ENCODE measurements at places on chromosomes 3 and 15.

- DNase-seq = no peak
These were observed 66.6 kb downstream of the NUP210 start for GRCh38 chr3:13353506-13353905.

- DNase-seq = no peak
These were observed 275.0 kb downstream of the XXYLT1 start for GRCh38 chr3:194995922-194996321.

GRCh38 chr15:47756872-47757271 is 39.6 kb downstream of the SEMA6D start:
- DNase-seq = no peak

- DNase-seq = no peak
These were observed 194.7 kb downstream of the ADAMTS9 start for GRCh38 chr3:64493149-64493548.

DNA sequence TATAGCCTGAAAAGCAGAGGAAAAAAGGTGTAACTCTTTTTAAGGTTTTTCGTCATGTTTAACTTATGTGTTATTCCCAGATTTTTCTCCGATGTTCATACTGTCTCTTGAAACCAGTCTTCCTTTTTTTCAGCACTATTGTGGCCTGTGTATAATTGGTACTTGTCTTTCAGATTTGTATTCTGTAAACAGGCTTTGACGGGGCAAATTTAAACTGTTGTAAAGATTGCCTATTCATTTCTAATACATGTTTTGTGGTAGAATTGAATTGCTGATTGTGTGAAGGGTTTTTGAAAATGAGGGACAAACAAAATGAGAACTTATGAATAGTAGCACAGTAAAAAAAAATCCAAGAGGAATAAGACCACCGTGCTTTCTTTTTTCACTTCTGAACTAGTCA is 33.6 kb downstream of the AKAP13 start:
- DNase-seq = no peak

DNA sequence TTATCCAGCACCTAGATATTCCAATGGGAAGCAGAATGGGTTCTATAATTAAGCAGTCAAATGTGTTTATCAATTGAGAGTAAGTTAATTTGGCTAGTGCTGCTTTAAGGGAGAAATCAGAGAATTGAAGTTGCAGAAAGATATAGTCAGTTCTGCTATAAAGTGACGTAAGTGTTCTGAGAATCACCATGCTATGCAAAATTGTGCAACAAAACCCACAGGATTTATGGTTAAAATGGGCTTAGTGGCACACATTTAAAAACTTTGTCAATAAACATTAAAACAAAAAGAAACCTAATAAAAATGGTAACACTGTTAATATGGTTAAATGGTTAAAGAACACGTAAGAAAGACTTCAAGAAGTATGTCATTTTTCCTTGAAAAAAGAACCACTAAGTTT is 74.5 kb downstream of the TMEM108 start:
- DNase-seq = no peak

DNA sequence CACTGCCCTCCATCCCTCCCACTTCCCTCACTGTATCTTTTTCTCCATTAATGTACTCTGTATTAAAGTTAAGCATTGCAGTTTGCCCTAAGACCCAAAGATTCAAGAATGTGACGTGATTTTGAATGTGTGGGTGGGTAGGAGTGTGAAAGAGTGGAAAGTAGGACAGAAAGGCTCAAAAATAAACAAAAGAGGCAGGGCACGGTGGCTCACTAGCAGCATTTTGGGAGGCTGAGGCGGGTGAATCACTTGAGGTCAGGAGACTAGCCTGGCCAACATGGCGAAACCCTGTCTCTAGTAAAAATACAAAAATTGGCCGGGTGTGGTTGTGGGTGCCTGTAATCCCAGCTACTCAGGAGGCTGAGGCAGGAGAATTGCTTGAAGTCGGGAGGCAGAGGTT is 18.4 kb downstream of the TFRC start:
- no peak for DNase-seq

DNA sequence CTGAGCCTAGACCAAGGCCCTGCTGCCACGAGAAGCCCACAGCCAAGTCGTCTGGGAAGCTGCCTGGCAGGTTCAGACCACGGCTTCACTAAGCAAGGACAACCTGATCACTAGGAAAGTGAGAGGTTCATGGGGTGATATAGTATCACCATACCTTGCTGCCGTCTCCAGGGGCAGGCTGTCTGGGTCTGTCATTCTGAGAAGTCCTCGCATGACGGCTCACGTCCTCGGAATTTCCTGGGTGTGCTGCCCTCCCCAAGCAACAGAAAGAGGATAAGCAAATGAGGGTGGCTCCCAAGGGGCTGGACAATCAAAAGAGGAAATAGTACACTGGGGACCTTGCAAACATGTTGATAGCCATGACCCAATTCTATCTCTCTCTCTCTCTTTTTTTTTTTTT is 207.4 kb upstream of the IGF1R start:
- DNase-seq = no peak

GRCh38 chr3:99634881-99635280 is 3.5 kb upstream of the COL8A1 start:
- DNase-seq = no peak

DNA sequence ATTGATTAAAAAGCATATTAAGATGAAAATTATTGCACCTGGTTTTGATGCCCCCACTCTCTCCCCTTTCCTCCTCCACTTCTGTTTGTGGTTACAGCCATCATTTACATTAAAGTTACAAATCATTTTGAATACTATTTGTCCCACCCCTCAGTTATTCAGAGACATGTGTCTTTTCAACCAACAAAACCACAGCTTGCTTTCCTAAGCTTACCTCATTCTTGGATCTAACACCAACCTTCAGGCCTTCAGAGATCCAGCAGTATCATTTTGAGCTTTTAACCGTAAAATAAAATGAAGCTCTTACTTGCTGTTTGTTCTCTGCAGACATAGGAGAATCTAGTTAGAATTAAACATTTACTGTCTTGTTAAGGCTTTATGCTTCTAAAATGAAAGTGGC is 4.7 kb downstream of the PXYLP1 start:
- no peak for DNase-seq

DNA sequence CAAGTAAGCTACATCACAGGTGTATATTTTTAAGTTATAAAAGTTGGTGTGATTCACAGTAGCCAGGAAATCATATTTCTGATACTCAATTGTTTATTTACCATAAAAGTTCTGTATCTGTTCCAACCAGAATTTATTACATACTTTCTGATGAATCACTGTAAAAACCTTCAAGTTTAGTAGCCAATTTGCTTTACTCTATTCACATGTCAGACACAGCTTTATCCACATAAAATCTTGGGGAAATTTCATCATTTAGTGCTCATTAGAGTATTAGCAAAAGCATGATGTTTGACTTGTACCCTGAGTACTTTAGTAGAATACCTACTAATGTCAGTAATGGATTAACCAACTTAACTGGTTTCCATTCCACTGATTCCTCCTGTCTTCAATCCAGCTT is 249.8 kb downstream of the POLQ start:
- DNase-seq = no peak

- no peak for DNase-seq
These were observed 35.3 kb downstream of the SQOR start for GRCh38 chr15:45670091-45670490.

- no peak for DNase-seq
These were observed 129.5 kb downstream of the TFDP2 start for GRCh38 chr3:142019794-142020320.

DNA sequence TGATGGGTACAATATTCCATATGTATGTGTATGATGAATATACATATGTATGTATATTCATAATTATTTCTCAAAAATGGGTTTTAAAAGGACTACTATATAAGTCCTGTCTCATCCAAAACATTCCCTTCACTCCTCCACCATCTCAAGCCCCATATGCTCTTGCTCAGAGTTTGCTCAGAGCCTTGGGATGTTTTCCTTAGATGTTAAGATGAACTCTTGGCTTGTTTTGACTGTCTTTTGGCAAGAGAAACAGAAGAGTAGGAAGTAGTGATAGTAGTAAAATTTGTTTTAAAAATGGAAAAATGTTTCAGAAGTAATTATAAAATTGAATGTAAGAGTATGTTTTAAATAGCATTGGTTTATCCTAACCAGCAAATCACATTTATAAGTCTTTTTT is 6.2 kb upstream of the EPHA3 start:
- DNase-seq = no peak

DNA sequence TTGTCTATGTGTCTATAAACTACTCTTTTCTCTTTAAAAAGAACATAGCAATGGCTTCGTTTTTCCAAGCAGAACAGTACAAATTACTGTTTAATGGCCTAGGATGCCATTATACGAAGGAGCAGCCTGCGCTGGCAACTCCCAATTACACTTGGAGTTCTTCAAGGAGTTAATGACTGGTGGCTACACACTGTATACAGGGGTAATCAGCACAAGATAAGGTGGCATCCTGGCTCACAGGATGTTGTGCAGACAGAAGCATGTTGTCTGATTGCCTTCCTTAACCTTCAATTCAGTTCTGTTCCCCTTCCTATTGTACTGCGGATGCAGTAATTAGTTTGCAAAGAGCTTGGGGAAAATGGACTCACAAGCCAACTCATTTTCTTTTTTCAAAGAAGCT is 250.7 kb upstream of the ROBO2 start:
- no peak for DNase-seq

GRCh38 chr3:11660242-11660641 is 16.5 kb upstream of the VGLL4 start:
- no peak for DNase-seq

DNA sequence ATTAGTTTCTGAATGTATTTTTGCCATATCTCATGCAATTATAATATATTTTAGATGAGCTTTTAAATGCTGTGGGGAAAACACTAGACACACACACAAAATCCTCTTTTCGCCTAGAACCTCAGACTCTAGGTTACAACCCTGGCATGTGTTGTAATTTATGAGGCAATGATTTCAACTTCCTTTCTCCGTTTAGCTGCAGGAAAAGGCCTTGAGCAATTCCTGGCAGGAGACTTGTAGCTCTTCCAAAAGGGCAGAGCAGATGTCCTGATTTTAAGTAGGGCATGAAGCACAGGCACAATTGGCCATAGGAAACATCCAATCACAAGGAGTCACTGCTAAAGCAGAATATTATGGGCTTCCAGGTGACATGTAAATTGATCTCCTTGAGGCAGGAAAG is 82.0 kb downstream of the GPR156 start:
- DNase-seq = no peak

Data from NCI-H1436 (cell line).